ENCODE measurements at places on chromosomes 12 and 14.

DNA sequence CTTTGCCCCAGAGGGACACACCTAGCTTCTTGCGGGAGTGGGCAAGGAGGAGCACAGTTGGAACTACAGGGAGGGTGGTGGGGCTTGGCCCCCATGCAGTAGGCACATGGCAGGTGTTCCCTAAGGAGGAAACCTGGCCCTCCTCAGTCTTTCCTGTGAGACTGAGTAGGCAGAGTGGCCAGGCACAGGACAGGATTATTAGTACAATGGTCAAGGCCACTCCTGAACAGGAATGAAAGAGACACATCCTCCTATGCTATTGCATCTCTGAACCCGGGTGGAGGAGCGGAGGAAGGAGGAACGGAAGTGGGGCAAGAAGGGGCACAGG, 846 bp downstream of the MYO1A start:
- DNase-seq = no peak

- no peak for DNase-seq
Observed at GRCh38 chr14:99788713-99789112, 4.5 kb upstream of the EML1 start.

GRCh38 chr14:54085841-54086240, 129.2 kb upstream of the BMP4 start:
- no peak for DNase-seq

GRCh38 chr12:60760965-60761364, 1165.1 kb downstream of the SLC16A7 start:
- no peak for DNase-seq

DNA sequence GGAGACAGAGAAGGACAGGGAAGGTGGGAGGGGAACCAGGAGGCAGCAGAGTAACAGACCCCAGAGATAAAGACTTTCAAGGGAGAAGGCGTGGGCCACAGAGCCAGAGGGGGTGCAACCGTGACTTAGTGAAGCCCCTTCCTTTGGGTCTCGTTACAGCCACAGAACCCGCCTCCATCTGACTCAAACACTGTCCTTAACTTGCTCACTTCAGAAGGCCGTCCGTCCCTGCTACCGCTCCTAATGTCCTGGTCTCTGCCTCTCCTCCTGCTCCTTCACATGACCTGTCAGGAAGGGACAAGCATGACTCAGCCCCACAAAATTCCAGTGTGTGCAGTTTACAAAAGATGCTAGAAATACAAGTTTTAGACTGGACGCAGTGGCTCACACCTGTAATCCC, 18.0 kb downstream of the RIMBP2 start:
- DNase-seq = no peak

DNA sequence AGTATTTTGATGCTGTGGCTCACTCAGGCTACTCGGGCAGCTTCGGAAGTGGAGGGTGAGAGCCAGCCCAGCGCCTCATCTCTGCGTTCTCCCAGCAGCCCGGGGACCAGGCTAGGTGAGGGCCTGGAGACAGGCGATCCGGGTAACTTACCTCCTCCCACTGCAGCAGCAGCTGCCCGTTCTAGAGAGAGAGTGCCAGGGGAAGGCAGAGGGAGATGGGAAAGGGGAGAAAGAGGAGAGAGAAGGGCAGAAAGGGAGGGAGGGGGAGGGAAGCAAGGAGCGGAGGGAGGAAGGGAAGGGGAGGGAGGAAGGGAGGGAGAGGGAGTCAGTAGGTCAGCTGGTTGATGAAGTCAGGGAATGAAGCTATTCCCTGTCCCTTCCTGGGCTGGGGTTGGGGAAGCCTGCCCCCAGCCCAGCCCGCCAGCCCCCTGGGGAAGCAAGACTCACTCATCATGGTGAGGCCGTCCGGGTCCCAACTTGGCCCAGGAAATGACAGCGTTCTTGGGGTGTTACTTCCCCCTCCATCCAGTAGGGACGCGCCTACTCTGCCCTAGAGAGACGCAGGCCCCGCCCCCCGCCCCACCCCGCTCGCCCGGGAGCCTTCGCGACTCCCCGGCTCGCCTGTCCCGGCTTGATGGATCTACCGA, at the start of gene IFI27L2:
TSS of gene IFI27L2 (minus strand) at position 494 of the 647 bp plus-strand sequence. CDS start at position 454, 40 bp downstream.
- no peak for DNase-seq

DNA sequence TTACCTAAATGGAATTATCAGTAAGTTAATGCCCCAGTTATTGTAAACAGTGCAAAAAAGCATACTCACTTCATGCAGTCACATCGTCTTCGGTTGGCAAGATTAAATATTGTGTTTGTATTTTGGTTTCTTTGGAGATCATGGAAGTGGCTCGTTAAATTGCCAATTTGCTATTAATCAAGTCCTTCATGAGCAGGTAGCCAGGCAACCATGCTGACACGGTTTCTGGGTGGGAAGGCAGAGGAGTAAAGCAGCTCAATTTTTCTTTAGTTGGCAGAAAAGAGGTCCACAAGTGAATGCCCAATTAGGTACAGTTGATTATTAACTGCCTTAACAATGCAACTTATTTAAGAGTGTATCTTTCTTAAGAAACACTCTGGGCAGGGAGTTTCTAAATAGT, 43.9 kb downstream of the PPP4R3A start:
- no peak for DNase-seq

GRCh38 chr12:127770118-127770517, 496.9 kb upstream of the TMEM132C start:
- no peak for DNase-seq

GRCh38 chr14:68232300-68233055, 412.9 kb downstream of the RAD51B start:
- DNase-seq = no peak

GRCh38 chr14:89432226-89432625, 15.2 kb upstream of the FOXN3 start:
- no peak for DNase-seq

DNA sequence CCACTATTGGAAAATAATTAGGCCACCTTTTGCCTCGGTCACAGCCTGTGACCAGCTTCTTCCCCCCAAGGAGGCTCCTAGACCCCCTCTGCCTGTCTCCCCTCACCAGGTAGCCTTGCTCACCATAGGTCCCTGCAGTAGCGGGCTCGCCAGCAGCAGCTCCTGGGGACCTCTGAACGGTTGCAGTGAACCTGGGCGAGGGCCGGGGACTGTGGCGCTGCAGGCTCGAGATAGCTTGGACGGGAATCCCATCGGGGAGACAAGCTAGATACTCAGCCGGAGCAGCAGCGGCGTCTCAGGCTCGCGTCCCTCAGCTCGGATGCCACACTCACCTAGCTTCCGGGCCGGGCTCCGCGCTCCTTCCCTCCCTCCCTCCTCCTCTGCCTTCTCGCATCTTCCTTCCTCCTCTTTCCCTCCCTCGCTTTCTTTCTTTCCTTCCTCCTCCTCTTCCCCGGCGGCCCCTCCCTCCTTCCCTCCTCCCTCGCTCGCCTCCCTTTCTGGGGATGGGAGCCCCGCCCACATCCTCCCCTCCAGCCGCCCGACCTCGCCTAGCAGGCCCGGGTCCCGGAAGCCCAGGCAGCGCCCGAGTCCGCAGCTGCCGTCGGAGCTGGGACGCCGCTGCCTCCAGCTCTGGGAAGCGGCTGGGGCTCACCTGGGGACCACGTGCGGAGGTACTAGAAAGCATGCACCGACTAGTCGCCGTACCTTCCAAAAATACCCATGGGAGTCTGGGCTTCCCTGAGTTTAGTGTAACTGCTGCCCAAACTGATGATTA, at the start of gene BMP4:
TSS of gene BMP4 (minus strand) at position 399 of the 775 bp plus-strand sequence. CDS start 4,603 bp downstream, outside the sequence.
- DNase-seq = no peak

GRCh38 chr14:92372230-92372629, 49.3 kb downstream of the SLC24A4 start:
- DNase-seq = no peak

- no peak for DNase-seq
Observed at GRCh38 chr12:65532162-65532561, 253.7 kb downstream of the MSRB3 start.

GRCh38 chr14:97603201-97603600, 806.0 kb downstream of the VRK1 start:
- DNase-seq = no peak

- DNase-seq = no peak
Observed at GRCh38 chr14:30252151-30252550, 306.8 kb upstream of the G2E3 start.

DNA sequence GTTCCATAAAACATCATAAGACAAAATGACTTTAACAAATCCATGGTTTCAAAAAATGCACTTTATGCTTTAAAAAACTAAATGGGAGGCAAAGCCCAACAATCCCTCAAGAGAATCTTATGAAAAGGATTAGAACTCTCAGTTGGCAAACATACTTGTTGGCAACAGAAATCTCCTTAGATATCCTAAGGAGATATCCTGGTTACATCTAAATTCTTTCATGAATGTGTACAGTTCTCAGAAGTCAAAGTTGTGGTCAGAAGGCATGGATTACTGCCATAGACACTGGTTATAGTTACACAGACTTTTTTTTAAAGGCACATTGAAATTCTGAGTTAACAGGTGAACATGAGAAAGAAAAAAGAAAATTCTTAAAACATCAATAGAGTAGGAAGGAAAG, 17.5 kb upstream of the ISM2 start:
- no peak for DNase-seq

GRCh38 chr12:54571193-54572188, 17.0 kb downstream of the PPP1R1A start:
- DNase-seq = no peak
